A549 treated with CpdA at 1 μM for 4 hours (cell line): ENCODE measurements at places on chromosomes 6 and 20. TPM values are rescaled to one million over a fixed set of nuclear protein-coding genes. Genes with fewer than 3 reads are reported as not detected.

BTBD9 gene
- 2.2 to 2.7 TPM (median 2.4 TPM) in 5 replicates for total RNA-seq

CGA gene
- total RNA-seq = 0.08 to 0.15 TPM in 2 of 5 replicates, not detected in the others

RAET1L gene
- 0.18 to 0.49 TPM (median 0.27 TPM) in 5 replicates for total RNA-seq

MC3R gene
- not detected in 5 replicates for total RNA-seq

SLC52A3 gene
- 0.43 to 0.92 TPM (median 0.61 TPM) in 5 replicates for total RNA-seq

LAMA2 gene
- total RNA-seq = 0.19 to 0.60 TPM (median 0.38 TPM) in 5 replicates
